ENCODE measurements at places on chromosomes 4 and X. TPM values are rescaled to one million over a fixed set of nuclear protein-coding genes. Genes with fewer than 3 reads are reported as not detected.

DNA sequence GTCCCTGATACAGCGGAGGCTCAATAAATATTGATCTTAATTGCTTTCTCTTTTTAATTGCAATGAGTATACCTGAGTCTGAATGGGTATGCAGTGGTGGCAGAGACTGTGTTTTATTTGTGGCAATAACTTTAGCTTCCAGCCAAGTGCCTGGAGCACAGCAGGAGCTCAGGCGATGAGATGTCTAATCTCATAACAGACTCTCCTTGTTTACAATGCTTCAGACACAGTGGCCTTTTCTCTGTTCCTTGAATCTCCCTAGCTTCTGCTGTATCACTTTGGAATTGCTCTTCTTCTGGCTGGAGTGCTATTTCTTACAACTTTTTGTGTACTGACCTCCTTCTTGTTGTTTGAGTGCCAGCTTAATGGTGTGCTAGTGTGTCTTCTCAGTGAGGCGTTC is 91.5 kb upstream of the UNC5C start:
- DNase-seq = no peak

DNA sequence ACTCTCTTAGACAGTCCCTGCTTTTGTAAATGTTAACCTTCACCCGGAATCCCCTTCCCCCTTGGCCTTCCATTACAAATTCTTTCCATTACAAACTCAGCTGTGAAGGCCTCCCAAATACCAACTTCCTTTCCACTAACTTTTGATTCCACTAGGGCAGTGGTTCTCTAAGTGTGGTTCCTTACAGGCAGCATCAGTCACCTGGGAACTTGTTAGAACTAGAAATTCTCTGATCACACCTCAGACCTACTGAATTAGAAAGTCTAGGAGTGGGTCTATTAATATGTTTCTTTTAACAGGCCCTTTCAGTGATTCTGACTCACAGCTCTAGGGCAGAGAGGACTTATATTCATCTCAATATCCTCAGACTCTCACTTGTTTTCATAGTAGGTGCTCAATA is 19.0 kb upstream of the MRPL1 start:
- no peak for DNase-seq

- DNase-seq = no peak
Observed at GRCh38 chr4:52377563-52377962, 281.5 kb downstream of the USP46 start.

GRCh38 chr4:185810746-185811508 is 1.1 kb downstream of the SORBS2 start:
- DNase-seq = peak; percentile 42

- DNase-seq = peak; percentile 59
Observed at GRCh38 chr4:21769404-21770147, 179.0 kb downstream of the KCNIP4 start.

DNA sequence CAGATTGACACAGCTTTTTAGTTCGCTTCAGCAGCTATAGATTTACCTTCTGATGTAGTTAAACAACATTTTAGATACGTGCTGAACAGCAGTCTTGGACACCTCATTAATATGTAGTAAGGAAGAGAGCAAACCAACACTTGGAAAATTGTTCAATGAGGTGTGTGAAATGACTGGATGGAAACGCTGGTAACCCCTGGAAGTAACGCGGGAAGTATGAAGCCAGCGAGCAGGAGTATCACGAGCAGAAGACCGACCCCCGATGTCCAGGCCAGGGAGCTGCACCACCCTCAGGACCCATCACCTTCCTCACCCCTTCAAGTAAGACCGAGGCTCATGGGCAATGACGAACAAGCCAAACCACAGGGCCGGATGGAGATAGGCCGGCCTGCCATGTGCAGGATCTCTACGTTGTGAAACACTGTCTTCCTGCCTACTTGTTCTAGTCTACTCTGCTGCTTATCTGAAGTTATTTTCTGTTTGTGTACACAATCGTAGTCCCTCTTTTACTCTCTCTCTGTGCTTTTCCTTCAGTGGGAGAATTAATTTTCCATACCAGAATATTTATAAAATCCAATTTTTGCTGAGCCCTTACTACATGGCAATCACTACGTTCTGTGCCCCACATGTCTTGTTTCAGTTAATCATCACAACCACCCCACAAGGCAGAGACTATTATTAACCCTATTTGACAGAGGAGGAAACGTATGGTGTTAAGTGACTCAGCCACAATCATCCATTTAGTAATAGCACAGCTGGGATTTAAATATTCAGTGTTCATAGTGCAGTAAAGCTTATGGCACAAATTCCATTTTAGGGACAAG is 221.7 kb downstream of the APBB2 start:
- DNase-seq = peak; percentile 97

GRCh38 chrX:72046447-72046846 is 85.3 kb downstream of the RTL5 start:
- no peak for DNase-seq

DNA sequence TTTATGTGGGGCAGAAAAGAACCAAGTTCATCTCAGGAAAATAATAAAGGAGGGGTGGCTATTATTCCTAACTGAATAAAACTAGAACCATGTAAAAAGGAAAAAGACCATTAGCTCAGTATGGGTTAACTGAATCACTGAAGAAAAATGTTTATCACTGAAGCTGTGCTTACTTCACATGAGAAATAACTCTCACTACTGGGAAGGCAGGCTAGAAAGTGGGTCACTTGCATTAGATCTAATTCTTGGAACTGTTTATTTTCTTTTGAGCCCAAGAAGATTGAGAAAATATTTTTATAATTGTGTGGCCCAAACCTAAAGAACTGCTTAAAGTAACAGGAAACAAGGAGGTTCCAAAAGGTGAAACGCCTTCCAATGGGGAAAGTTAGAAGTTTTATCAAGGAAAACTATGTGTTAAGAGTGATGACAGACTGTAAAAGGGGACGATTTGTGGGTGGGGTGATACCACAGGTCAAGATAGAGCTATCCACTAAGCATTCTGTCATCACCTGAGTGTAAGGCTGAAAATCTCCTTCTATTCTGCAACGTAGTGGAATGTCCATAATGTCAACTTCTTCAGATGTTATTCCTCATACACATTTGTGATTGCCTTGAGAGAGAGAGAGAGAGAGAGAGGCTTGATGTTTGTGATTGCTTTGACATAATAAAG is 1083.5 kb downstream of the PCDH7 start:
- no peak for DNase-seq

GRCh38 chr4:10185518-10186227 is 69.1 kb upstream of the WDR1 start:
- no peak for DNase-seq

DNA sequence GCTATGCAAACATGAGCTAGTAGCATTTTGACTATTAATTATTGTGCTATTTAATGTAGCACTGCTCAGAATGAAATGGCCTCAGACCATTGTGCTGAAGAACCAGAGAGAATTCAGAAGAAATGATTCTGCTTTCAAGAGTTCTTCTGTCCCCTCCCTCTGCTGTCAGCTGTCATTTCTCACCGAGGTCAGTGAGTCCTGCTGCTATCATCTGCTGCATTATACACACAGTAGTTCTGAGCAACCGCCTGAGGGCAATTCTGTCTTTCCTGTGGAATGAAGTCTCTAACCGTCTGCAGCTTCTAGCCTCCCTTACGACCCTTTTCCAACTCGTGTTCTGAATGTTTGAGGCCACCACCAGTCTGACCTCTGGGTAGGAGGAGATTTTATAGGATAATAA is 249.4 kb downstream of the HNRNPD start:
- DNase-seq = no peak

- no peak for DNase-seq
Observed at GRCh38 chrX:14920196-14920595, 47.0 kb downstream of the MOSPD2 start.

DNA sequence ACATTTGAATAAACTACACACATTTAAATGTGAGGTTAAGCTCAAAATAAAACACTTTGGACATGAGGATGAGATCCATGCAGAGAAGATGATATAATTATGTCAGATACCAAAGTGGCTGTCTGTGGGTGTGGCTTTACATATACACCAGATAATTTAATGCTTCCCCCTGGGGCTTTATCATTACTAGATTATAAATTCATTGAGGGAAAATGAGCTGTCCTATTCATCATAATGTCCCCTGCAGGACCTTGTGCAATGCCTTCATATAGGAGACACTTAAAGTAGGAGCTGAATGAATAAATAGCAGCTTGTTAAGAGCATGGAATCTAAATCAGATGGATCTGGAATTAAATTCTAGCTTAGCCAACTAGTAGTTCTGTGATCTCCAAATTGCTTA is 49.7 kb downstream of the OTC start:
- no peak for DNase-seq

- no peak for DNase-seq
Observed at GRCh38 chr4:90219822-90220221, 92.6 kb downstream of the CCSER1 start.

- DNase-seq = no peak
Observed at GRCh38 chr4:10983268-10983667, 298.7 kb upstream of the CLNK start.

The PCDH18 gene
- total RNA-seq = 181 TPM

The NDNF gene
- 0.32 TPM for total RNA-seq

The PIM2 gene
- total RNA-seq = 12.5 TPM
